ENCODE measurements at places on chromosomes 1 and 21. TPM values are rescaled to one million over a fixed set of nuclear protein-coding genes. Genes with fewer than 3 reads are reported as not detected.

DNA sequence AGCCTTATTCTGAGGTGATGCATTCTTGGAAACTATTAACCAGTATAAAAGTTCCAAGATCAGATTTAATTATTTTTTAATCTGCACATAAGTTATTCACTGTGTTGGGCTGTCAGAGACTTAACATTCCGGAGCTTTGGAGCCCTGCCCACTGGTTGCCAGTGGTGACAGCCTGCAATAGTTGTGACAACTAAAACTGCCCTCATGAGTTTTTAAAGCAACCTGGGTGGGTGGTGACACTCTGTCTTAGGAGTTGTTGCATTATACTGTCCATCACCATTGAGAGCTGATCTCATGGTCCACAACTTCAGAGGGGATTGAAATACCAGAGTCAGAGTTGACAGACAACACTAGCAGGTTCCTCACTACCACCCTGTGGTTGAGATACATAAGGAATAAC lies 653.9 kb upstream of the USP24 start:
- DNase-seq: no peak
- no peaks in the 10 kb centered on the region for H3K36me3 ChIP-seq
- no peak overlapping the region for H3K4me3 ChIP-seq

DNA sequence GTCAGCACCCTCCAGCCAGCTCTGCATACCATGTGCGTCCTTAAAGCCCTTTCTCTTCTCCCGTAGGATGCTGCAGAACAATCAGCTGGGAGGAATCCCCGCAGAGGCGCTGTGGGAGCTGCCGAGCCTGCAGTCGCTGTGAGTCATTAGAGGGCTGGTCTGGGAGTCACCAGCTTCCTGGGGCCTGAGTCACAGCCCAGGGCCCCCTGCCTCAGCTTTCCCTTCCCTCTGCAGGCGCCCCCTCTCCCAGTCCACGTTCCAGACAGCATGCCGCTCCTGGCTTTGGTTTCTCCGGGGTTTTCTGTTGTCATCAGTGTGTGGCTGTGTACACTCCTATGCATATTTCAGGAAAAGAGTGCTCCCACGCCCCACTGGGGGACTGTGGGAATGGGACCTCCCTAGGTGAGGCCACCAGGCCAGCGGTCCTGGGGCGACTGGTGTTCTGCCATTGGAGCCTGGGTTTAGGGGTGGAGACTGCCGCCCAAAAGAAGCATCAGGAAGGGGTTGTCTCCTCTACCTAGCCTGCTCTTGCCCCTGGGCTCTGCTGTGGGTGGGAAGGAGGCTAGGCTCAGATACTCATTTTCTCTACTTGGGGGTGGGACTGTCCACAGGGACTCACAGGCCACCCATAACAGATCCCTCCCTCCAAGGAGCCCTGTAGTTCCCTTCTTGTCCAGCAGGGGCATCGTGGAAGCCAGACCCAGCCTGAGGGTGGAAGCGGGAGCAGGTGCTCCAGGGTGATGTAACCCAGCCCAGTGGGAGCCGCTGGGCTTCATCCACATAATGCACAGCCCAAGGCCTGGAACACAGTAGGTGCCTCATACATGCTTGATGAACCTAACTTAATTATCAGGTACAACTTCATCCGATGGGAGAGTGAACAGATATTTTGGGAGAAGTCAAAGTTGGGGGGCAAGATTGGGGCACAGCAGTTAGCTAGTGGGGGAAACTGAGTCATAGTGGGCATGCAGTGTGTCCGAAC lies 42.5 kb downstream of the LGR6 start:
- DNase-seq: peak; percentile 73
- H3K4me3 ChIP-seq: no peak overlapping the region
- H3K27me3 ChIP-seq: no peaks in the 10 kb centered on the region
- H3K27ac ChIP-seq: no peak overlapping the region

DNA sequence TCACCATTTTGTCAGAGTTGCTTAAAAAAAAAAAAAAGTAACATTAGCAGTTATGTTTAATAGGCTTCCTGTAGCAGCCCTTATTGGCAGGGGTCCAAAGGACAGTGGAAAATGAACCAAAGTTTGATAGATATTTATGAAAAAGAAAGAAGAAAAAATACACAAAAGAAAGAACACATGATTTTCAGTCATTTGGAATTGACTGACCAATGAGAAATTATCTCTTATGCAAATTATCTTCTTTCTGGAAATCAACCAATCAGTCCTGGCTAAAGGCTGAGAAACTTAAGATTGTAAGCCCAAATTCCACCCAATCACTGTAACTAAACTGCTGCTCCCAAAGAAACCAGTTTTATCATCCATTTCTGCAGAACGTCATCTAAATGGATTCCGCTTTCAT lies 282.4 kb downstream of the TM2D1 start:
- no peaks in the 10 kb centered on the region for H3K4me1 ChIP-seq
- peaks cover 4% of the 10 kb centered on the region for H3K36me3 ChIP-seq
- peak overlapping the region; percentile 38 for H3K27ac ChIP-seq
- DNase-seq: no peak
- H3K4me3 ChIP-seq: no peak overlapping the region

- DNase-seq: no peak
- H3K27ac ChIP-seq: no peak overlapping the region
- H3K4me3 ChIP-seq: no peak overlapping the region
- no peaks in the 10 kb centered on the region for H3K27me3 ChIP-seq
- no peaks in the 10 kb centered on the region for H3K36me3 ChIP-seq
- no peaks in the 10 kb centered on the region for H3K4me1 ChIP-seq
Measured at GRCh38 chr1:181504399-181504842, 21.1 kb downstream of the CACNA1E start.

DNA sequence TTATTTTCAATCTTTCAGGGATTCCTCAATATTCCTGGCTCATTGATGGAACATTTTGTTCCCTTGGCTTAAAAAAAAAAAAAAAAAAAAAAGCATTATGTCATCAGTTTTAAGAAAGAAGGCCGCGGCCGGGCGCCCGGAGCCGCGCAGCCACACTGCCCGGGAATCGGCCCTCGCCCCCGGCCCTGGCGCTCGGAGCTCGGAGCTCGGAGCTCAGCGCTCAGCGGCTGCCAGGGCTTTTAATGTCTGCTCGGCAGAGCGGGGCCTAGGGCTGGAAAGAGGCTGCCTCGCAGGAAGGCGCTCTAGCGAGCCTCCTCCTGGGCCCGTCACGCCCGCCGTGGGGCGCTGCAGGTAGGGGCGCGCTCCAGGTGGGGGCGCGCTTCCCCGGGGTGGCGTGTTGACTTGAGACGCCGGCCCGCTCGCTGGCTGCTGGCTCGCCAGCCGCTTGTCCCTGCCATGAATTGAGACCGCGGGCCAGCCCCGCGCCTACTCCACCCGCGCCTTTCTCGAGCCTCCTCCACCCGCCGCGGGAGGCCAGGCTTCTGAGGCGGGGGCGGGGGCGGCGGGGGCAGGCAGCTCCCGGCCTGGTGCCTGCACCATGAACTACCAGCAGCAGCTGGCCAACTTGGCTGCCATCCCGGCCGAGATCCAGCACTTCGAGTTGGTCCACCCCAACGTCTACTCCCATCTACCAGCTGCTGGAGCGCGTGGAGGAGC lies 5.4 kb upstream of the TDRD5 start:
- no peak for DNase-seq
- H3K36me3 ChIP-seq: no peaks in the 10 kb centered on the region
- peak overlapping the region; percentile 32 for H3K4me3 ChIP-seq
- H3K27ac ChIP-seq: no peak overlapping the region
- H3K27me3 ChIP-seq: no peaks in the 10 kb centered on the region
- H3K4me1 ChIP-seq: no peaks in the 10 kb centered on the region

DNA sequence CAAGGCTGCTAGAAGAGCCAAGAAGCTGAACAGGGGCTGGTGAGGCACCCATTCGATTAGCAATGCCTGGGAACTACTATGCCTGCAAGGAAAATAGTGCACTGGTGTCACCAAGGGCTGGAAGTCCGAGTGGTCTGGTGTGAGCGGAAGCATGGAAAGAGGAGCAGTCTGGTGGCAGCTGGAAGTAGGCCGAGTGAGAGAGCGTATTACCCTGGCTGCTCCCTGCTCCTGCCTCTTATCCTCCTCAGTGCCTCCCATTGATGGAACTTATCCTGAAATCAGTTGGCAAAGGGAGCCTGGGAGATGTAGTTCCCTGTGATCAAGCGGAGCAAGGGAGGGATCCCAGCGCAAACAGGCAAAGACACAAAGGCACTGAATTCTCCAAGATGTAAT lies 9.6 kb downstream of the SMAP2 start:
- H3K27ac ChIP-seq: peak overlapping the region; percentile 71
- H3K27me3 ChIP-seq: no peaks in the 10 kb centered on the region
- peak; percentile 48 for DNase-seq
- no peaks in the 10 kb centered on the region for H3K36me3 ChIP-seq

DNA sequence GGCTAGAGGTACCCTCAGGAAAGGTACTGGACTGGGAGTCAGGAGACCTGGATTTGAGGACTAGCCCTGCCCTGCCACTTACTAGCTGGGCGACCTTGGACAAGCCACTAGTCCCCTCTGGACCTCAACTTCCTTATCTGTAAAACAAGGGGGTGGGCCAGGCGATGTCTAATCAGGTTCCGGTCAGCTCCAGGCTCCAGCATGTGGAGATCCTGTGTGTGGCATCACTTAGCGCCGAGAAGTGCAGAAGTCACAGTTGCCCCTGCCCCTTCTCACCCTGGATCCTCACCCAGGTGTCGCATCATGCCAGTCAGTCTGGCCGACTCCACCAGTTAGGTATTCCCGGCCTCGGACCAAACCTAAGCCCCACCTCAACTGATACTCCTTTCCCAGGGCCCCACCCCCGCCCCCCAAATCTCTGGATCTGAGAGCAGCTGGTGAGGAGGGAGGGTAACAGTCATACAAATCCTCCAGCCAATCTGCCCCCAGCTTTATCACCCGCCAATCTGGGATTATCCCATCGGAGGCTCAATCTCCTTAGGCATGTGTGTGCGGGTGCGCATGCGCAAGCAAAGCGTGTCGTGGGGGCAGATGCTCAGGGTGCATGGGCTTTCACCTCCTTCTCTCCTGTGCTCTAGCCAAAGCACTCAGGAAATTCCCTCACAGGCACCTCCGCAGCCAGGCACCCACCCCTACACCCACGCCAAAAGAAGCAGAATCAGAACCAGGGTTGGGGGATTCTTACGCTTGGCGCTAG lies 5.4 kb downstream of the CELF3 start:
- no peaks in the 10 kb centered on the region for H3K36me3 ChIP-seq
- DNase-seq: no peak
- H3K4me3 ChIP-seq: no peak overlapping the region
- no peak overlapping the region for H3K27ac ChIP-seq

DNA sequence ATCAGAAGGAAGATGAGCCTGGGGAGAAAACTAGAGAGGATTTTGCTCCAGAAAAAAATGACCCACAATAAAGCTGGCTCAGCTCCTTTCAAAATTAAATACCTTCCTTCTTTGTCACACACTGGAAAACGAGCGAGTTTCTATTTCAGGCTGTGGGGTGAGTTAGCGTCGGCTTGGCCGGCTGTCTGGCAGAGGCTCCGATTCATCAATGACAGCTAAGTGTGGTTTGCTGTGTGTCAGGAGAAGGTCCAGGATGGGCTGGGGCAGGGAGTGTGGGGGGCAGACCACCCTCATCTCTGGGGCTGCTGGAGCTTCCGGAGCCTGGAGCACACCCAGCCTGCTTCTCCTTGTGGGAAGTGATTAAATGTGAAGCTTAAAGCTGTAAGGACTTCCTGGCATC lies 120.2 kb downstream of the ETS2 start:
- H3K36me3 ChIP-seq: no peaks in the 10 kb centered on the region
- H3K27ac ChIP-seq: peak overlapping the region; percentile 7
- H3K4me1 ChIP-seq: peaks cover 3% of the 10 kb centered on the region
- DNase-seq: no peak
- no peaks in the 10 kb centered on the region for H3K27me3 ChIP-seq
- H3K4me3 ChIP-seq: peak overlapping the region; percentile 7

DNA sequence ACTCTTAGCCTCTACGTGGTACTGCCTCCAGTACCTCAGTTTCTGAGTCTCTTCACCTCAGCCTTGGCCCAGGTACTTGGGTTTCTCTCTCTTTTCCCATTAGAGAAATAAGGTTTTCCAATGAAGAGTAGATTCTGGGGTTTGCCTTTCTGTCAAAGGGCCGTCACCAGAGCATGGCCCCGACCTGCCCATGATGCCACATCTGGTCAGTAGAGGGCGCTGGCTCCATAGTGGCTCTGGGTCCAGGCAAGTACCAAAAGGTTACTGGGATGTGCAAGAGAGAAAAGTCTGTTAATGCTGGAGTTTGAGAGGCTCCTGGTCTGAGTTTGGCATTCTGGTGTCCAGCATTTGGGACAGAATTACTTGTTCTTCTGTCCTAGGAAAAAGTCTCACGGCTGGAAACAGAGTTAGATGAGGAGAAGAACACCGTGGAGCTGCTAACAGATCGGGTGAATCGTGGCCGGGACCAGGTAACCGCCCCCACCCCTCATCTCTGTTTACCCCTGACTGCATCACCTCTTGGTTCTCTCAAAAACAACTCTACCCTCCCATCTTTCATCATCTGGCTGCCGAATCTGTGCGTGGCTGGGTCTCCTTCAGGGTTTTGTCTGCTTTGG lies 5.3 kb upstream of the TUFT1 start:
- H3K4me1 ChIP-seq: peaks cover 7% of the 10 kb centered on the region
- no peak overlapping the region for H3K4me3 ChIP-seq
- DNase-seq: peak; percentile 84

DNA sequence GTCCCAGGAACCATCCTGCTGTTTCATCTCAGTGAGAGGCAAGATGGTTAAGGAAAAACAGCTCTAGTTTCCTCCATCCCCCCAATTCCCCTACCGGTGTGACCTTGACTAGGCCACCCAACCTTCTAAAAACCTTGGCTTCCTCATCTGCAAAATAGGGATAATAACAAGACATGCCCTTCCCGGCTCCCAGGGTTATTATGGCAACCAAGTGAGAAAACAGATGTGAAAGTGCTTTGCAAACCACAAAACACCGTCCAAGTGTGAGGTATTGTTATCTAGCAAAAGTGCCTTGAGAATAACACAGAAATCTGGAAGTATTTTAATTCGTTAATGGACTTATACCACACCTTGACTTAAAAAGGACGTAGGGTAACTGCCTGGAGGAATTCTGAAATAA lies 62.7 kb downstream of the ITPKB start:
- no peaks in the 10 kb centered on the region for H3K36me3 ChIP-seq
- no peaks in the 10 kb centered on the region for H3K4me1 ChIP-seq
- H3K27ac ChIP-seq: peak overlapping the region; percentile 71
- H3K4me3 ChIP-seq: no peak overlapping the region
- H3K27me3 ChIP-seq: no peaks in the 10 kb centered on the region

- DNase-seq: no peak
- no peak overlapping the region for H3K27ac ChIP-seq
- H3K4me3 ChIP-seq: no peak overlapping the region
- no peaks in the 10 kb centered on the region for H3K36me3 ChIP-seq
- H3K4me1 ChIP-seq: no peaks in the 10 kb centered on the region
Measured at GRCh38 chr1:170126696-170127095, 19.1 kb upstream of the NTMT2 start.

DNA sequence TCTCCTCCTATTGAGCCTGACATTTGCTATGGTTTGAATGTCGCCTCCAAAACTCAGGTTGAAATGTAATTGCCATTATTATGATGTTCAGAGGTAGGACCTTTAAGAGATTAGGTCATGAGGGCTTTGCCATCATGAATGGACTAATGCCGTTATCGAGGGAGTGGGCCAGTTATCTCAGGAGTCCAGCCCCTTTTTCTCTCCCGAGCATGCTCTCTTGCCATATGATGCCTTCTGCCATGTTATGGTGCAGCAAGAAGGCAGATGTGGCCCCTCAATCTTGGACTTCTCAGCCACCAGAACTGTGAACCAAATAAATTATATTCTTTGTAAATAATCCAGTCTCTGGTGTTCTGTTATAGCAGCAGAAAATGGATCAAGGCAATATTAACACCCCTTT lies 323.5 kb downstream of the RRAGC start:
- no peak for DNase-seq
- no peak overlapping the region for H3K4me3 ChIP-seq
- peaks cover 2% of the 10 kb centered on the region for H3K27me3 ChIP-seq
- no peaks in the 10 kb centered on the region for H3K36me3 ChIP-seq
- no peaks in the 10 kb centered on the region for H3K4me1 ChIP-seq
- no peak overlapping the region for H3K27ac ChIP-seq

DDR2 gene
- polyA plus RNA-seq: 1.5 TPM
